ENCODE measurements at places on chromosomes 2 and 18.

GRCh38 chr2:153474876-153475435 is 3.6 kb downstream of the RPRM start:
- DNase-seq = no peak

DNA sequence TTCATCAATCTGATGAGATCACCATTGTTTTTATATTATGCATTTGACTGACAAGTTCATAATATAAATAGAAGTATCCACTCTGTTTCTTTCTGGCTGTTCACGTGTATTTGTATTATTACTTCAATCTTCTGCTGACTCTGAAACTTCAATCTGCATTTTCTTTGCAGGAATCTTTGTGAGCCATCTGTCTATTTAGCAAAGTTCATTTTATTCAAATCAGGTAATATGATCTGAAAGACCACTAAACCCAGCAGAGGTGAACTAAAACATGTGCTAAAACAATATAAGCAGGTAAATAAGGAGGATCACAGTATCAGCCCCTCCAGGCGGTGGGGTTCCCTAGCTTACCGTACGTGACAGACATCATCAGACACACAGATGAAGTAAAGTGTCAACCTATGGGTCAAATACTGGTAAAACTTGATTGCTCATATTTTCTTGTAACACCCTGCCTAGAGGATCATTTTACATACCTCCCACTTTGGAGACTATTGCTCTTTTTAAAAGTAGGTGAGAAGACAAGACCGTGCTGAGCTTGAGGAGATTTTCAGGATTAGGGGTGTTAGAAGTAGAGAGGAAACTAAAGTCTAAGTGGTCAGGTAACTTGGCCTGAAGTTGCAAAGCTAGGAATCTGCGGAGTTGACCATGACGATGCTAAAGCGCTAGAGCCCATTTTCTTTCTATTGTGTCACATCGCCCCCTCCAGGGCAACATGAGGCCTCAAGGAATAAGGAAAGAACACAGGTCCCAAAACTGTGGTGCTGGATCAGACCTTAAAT is 9.0 kb downstream of the DTNB start:
- DNase-seq = peak; percentile 61

DNA sequence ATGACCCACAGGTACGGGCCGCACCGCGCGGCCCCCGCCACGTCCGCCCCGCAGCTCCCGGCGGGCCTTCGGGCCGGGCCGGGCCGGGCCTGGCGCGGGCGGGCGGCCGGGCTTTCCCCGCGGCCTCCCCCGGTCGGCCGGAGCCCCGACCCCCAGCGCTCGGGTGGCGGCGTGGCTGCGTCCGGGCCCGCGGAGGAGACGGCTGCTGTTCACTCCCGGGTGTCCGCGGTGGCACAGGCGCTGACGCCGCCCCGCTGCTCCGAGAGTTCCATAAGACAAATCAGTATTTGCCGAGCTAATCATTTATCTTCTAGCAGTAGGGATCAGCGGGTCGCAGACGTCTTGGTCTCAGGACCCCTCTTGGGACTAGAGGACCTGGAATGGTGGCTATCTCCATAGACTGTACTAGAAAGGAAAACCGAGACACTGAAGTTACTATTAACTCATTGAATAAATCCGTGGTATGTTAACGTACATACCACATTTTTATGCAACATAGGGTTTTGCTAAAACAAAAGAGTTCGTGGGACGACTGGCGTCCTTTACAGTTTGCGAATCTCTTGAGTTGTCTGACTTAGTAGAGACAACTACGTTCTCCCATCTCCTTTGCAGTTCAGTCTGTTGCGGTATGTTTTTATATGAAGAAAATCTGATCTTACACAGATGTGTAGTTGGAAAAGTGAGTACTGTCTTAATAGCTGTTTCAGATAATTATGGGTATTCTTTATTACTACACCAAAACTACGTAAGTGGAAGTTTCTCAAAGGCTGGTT is 500 bp downstream of the LIMS1 start:
- DNase-seq = no peak

GRCh38 chr18:48920408-48921038 is 30.2 kb downstream of the SMAD7 start:
- no peak for DNase-seq

DNA sequence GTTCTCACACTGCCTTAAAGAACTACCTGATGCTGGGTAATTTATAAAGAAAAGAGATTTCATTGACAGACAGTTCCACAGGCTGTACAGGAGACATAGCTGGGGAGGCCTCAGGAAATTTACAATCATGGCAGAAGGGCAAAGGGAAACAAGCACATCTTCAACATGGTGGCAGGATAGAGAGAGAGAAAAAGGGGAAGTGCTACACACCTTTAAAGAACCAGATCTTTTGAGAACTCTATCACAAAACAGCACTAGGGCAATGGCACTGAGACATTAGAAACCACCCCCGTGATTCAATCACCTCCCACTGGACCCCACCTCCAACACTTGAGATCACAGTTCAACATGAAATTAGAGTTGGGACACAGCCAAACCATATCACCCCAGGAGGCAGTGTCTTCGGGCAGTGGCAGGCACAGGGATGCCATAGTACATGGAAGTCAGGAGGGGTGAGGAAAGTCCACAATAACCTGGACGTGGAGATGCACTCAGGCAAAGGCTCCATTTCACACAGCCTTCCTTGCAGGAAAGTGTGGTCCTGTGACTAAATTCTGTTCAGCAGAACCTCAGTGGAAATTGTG is 120.4 kb upstream of the SERPINE2 start:
- DNase-seq = no peak

- no peak for DNase-seq
These were observed 29.3 kb downstream of the MERTK start for GRCh38 chr2:111927723-111928122.

DNA sequence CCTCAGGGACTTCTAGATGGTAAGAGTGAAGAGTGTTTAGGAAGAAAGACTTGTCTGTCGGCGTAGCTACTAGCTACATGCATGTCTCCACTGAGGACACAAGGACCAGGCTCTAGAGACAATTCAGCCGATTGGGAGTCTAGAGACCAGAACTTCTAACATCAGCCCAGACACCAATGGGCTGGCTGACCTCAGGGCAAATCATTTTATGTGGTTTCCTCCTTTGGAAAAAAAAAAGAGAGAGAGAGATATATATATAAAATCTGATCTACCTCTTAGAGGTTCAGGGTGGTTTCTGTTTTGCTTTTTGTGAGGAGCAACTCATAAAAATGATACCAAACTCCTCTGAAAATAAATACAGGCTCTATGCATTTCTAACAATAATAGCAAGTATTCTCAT is 212.8 kb downstream of the BCL2 start:
- peak; percentile 42 for DNase-seq

- no peak for DNase-seq
These were observed 54.7 kb downstream of the EMILIN2 start for GRCh38 chr18:2901423-2901985.

DNA sequence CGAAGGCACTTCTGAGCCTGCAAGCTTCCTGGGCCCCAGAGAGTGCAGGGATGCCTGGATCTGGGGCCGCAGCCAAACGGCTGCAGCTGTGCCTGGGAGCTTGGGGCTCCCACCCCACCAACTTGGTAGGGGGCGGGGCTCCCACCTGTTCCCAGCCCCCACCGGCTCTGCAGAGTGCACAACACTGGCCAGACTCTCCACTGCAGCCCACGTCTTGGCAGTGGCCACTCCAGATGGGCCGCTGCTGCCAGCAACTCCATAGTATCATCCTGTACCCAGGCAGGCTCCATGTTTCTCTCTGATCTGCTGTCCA is 9.9 kb downstream of the DYSF start:
- DNase-seq = no peak

- no peak for DNase-seq
These were observed 101.1 kb downstream of the ZBTB7C start for GRCh38 chr18:48308027-48308635.

DNA sequence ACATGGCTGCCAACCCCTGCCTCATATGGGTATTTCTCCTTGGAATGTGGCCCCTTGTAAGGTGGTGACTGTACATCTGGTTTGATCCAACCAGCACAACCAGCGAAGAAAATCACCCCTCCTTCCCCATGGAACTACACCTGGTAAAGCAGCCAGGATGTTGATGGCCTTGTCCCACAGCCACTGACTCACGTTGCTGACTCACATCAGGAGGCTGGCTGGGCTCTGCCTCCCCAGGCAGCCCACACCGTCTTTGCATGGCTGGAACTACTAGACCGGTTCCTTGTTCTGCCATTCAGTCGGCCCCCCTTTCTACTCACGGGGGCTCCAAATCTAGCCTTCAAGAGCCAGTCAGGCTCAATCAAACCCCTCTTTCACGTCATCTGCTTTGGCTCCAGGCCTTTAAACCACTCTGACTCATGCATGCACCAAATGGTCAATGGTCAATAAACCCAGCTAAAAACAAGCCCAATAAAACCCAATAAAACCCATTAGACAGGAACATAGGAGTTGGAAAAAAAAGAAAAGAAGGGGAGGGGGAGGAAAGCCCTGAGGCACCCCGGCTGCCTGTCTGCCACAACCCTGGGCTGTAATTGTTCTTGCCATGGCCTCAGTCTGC is 114.8 kb downstream of the PLB1 start:
- DNase-seq = no peak

GRCh38 chr18:78457011-78457410 is 522.6 kb upstream of the SALL3 start:
- no peak for DNase-seq

DNA sequence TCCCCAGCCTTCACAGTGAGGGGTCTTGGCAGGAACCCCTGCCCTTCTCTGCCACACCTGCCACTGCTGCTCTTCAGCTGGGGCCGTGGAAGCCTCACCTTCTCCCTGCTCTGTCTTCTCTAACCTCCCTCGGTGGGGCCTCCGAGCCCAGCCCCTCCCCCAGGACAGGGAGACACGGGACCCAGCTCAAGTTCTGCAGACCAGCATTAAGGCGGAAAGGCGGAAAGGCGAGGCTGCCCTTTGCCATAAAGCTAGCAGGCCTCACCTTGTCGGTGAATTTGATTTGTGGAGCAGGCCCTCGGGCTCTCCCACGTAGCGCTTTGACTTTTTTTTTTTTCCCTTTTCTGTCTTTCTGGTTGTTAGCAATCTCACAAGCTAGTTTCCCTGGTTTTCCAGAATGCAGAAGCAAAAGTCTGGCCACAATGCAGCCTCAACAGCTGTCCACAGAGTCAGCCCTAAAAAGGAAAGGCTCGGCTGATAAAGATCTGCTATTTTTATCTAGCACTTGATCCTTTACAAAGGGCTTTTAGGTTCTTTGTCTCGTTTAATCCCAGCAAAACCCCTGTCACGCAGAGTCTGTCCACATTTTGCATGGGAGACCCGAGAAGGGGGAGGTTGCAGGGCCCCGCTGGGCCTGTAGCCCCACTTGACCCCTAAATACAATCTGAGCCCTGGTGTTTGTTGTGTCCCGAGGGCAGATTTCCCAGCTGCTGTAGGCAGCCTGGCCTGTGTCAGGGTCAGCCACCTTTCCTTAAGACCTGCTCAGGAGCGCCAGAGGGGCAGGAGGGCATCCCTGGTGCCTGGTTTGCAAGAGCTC is 6.0 kb downstream of the ITM2C start:
- peak; percentile 7 for DNase-seq

DNA sequence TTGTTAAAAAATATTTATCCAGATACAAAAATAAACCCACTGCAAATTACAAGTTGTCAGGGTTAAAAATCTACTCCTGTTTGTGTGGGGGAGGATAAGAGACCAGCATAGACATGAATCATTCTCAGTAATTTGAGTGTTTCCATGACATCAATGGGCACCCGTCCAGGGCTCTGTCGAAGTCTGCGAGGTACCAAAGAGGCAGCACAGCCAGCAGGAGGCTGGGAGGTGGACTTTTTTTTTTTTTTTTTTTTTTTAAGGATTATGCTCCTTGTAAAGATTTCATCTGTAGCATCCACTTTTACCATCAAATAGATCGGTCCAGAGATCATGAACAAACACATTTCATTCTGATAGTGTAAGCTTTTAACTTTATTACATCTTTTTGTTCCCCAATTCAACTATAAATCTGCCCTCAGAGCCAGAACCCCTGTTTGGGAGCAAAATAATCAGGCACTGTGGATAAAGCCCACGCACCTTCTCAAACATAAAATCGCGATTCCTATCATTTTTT is 182.0 kb downstream of the TCF4 start:
- DNase-seq = no peak

DNA sequence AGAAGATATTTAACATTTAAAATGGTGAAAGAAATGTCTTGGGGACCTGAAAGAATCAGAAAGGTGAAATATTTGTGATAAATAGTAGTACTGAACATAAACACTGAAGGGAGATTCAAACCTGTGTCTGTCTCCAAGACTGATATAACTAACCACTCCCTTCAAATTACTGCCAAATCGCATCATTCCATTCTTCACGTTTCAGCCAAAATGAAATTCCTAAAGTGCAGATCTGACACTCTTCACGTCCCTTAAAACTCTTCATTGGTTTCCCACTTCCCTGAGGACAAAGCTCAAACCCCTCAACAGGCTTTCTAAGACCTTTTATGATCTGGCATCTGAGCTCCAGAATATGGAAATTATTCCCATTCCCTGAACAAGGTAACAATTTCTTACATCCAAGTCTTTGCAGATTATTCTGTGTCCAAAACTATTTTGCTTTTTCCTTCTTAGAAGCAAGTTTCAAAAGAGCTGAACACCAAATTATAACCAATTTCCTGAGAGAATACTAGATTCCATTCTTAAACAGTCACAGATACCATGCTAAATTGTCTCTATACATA is 18.9 kb downstream of the SLC8A1 start:
- DNase-seq = no peak

GRCh38 chr2:154193246-154193645 is 321.5 kb downstream of the GALNT13 start:
- DNase-seq = no peak

DNA sequence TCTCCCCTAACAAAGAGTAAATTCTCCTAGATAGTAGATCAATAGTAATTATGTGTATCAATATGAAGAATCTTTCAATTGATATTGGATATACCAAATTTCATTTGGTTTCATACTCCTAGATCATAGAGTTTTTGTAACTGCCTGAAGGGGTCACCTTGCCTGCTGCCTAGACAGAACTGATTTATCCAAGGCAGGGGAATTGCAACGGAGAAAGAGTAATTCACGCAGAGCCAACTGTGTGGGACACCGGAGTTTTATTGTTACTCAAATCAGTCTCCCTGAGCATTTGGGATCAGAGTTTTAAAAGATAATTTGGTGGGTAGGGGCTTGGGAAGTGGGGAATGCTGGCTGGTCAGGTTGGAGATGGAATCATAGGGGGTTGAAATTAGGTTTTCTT is 92.2 kb upstream of the SLC8A1 start:
- no peak for DNase-seq

DNA sequence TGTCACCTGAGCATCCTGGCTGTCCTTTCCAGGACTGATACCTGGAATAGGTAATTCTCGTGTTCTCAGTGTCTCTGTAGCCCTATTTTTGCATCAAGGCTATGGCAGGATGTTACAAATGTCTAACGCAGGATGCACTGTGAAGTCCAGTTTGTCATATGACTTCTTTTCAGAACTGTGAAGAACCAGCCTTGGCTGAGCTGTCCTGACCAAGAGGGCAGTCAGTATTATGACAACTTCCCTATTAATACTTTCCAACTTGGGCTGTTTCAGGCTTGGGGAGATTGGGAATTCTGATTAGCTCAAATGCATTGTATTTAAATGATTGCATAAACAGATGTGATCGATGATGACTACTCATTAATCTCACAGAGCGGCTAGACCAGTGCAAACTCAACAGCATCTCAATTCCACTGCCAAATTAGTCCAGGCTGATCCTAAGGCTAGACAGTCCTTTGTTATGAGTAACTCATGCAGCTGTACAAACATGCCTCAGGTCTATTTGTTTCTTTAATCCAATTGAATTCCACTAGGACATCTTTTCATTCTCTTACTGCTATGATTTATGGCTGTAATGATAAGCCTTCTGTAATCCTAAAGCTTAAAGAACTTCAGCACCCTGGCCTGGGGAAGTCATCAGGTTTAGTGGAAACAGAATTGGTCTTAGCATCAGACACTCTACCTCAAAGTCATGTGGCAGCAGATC is 331.6 kb downstream of the KCNS3 start:
- no peak for DNase-seq

- no peak for DNase-seq
These were observed 92.2 kb upstream of the DSEL start for GRCh38 chr18:67608615-67609273.
